ENCODE measurements at places on chromosomes 2 and 18.

- DNase-seq, result no peak
Observed at GRCh38 chr2:203989521-203989920, 53.0 kb downstream of the ICOS start.

DNA sequence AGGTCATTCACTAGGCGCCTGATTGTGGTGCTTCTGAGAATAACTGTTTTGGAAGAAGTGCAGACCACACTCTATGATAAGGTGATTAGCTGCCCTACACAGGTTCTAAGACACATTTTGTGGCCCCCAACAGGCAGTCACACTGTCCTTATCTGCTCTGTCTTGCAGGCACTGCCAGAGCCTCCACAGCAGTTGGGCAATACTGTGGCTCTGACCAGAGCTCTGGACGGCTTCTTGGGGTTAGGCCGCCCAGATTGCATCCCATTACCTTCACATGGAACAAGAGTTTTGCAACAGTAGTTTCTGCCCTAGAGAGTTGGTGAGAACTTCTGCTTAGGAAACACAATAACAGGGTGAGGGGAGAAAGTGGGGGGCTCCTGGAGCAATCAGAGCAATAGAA lies 22.7 kb downstream of the RUFY4 start:
- DNase-seq, result no peak

DNA sequence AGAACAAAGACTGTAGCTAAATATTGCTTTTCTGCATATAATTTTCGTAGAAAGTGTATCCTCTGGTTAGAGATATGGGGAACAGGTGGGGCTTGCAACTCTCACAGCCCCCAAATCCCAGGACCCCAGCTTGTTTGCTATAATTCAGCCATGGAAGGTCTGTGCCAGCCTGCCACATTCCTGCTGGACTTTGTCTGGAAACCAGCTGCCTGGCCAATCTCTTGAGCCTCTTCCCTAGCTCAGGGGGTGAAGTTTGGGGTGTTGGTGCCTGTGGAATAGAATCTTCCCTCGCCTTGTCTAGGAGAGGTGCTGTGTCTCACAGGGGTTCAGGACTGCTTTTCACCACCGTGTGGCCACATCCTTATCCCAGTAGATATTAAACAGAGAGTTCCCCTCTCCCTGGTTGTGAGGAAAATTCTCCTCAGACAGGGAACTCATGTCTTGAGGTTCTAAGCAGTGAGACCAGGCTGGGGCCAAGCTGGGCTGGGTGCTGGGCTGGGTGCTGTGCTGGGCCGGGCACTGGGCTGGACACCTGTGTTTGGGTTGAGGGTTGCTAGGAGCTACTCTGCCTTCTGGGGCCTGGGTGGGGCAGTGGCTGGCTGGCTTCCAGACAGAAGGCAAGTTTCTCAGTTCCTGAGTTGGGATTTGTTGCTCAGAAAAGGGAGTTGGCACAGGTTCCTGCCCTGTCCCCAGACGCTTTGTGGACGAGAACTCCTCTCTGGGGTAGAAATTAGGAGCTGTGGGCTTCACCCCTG lies 12.3 kb downstream of the TOGARAM2 start:
- DNase-seq, result no peak

DNA sequence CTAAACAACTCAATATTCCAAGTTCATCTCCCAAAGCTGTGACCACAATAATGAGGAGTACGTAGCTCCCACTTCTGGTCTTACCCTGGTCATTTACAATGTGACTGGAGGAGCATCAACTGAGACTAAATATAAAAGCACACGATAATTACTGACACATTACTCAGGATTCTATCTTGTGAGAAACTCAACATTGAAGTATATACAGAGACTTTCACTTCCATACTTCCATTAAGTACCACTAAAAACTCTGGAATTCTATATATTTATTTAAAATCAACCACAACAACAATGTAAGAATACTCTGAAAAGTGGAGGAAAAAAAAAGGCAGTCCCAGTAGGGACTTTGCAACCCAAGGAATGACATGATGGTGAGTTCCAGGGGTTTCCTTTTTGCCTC lies 61.4 kb downstream of the XDH start:
- DNase-seq, result no peak

DNA sequence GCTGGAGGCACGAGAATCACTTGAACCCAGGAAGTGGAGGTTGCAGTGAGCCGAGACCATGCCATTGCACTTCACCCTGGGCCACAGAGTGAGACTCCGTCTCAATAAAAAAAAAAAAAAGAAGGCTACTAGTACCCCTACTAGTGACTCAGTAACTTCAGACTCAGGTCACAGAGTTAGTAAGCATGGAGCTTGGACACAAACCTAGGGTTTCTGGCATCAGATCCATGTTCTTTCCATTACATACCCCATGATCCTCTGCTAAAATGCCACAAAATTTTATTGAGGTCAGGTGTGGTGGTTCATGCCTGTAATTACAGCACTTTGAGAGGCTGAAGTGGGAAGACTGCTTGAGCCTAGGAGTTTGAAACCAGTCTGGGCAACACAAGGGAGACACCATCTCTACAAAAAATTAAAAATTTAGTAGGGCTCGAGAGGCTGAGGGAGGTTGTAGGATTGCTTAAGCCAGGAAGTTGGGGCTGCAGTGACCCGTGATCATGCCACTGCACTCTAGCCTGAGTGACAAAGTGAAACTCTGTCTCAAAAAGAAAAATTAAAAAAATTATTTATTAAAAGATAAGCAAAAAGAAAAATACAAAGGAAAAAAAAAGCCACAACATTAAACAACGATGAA lies 45.1 kb downstream of the DHX57 start:
- no peak for DNase-seq

DNA sequence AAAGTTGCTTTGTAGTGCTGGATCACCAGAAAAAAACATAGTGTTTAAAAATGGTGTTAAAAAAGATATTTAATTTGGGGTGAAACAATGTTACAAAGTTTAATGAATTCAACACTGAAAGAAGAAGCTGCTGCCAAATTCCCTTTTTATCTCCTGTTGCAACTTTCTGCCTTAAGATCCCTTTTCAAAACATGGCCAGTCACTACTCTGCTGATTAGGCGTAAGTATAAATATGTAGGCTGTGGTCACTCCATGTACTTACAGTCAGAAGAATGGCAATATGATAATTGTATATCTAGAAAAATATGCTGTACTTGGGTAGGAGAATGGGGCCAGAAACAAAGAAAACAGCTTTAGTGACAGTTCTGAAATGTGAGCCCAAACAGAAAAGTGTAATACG lies 123.5 kb upstream of the ZBTB14 start:
- DNase-seq, result no peak

DNA sequence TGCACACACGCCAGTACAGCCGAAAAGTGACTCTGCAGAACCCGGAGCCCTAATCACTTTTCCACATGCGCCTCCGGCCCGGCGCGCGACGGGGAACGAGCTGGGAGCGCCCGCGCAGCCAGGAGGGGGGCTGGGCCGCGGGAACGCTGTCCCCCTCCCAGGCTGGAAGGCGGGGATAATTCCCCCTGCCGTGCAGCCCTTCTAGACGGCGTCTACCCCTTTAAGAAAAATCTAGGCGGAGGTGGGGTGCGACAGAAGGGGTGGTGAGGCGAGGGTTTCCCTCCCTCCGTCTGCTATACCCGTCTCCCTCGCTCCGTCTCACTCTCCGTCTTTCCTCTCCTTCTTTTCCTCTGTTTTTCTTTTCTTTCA lies 2.4 kb downstream of the CYP26B1 start:
- DNase-seq, result no peak

DNA sequence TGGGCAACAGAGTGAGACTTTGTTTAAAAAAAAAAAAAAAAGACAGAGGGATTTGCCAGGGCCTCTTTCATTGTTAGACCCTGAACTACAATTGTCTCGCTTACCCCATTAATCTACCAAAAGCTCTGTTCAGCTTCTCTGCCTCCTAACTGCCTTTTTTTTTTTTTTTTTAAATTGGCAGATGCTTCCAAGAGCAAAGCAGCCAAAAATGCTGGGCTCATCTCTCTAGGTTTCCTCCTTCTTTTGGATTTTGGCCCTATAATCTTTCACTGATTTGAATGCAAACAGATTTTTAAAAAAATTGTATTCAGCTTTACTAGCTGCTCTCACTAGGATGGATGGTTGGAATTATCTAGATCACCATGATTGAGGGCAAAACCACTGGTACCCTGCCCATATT lies 33.2 kb upstream of the RAPGEF4 start:
- DNase-seq, result no peak

DNA sequence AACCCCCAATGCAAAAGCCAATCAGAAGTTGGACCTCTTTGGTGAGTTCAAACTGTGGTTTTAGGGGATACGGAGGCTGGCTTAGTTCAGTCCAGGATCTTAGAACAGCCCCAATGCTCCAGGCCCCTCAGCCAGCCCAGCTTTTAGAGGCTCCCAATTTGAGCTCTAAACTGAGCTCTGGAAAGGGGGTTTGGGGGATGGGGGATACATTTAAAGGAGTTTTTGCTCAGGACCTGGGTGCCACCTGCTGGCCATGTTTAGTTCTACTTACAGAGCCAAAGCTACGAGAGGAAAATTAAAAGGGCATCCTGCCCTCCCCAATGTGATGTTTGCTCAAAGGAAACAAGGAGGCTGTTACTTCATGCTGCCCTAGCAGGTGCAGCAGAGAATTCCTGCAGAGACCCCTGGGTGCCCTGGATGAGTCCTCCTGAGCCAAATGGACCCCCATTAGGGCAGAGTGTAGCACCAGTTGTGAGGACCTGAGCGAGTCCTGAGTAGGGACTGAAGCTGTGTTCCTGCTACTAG lies 15.9 kb upstream of the TMEM214 start:
- DNase-seq, result no peak

GRCh38 chr2:132424526-132425121 lies 8.0 kb downstream of the GPR39 start:
- no peak for DNase-seq

GRCh38 chr2:71536226-71536671 lies 82.9 kb downstream of the DYSF start:
- no peak for DNase-seq

DNA sequence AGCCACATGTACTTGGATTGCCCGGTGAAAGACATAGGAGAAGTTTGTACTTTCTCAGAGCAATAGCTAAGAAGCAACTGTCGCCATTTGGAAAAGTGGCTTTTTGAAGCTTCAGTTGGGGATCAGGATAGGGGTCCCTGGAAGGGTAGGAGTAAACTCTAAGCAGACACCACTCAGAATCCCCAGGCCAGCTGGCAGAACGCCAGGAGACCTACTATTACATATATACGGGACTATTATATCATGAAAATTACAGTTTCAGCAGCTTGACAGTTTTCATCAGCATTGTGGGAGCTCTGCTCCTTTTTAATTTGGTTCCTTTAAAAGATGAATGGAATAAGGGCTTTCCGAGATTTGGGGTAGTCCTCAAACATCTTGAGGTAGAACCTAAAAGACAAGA lies 54.9 kb downstream of the SRD5A2 start:
- no peak for DNase-seq

DNA sequence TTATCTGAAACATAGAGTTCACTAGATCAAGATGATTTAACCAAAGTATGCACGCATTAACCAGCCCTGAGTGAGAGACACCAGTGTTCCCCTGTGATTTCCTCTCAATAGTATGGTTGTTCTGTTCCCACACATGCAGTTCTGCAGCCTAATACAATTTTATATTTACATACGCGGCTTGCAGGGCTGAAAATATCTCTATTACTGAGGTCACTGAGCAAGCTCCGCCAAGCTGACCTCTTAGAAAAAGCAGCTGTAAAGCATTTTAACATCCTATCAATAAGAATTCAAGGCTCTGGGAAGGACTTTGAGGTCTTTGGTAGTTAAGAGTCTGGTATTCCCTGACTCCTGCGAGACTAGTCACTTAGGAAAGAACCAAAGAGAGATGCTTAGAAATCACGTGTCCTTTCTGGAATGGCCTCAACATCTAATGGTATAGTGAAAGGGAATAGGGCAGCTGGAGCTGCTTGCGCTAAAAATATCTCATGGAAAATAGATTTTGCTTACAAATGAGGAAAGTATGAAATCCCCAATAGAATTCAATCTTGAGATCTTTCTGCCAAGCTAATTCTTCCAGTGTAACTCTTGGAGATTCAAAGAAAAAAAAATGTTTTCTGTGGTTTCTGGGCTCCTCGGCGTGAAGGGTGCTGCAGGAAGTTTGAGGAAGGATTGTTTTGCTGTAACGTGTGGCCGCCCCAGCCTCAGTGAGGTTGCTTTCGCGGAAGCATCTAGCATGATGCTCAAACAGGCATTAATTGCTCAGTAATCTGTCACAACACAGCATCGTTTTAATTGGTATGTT lies 59.2 kb downstream of the DOCK10 start:
- no peak for DNase-seq

DNA sequence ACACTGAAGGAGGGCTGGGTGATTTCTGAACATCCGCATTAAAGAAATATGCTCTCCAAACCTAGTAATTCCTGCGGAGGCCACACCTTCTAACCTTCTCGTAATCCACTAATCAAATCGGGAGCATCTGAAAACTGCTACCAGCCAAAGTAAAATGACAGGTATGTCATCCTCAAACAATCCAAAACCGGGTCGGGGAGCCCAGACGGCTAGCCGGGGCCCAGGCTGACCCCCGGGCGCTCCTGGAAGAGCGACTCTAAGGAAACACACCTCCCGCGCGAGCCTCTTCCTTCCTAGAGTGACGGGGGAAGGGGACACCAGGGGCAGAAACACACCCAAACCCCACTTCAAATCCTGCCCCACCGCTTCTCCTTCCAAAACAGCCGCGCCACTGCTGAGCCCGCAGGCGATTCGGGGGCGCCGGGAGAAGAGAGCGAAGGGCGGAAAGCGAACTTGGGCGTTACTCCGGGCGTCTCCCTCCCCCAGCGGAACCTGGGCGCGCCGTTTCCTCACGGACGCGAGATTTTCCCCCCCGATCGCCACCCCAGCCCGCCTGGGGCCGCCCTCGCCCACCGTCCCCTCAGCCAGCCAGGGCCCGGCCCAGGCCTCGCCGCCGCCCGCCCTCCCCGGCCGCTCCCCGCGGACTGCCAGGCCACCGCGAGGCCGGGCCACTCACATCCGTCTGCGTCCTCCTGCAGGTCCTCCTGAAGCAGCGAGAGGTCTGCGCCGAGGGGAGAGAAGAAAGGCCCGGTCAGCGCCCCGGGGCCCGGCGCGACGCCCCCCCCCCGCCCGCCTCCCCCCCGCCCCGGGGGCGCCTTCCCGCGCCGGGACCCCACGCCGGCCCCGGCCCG lies 584 bp downstream of the PPP4R1 start:
- no peak for DNase-seq

- no peak for DNase-seq
Observed at GRCh38 chr18:22847392-22847791, 85.7 kb upstream of the RBBP8 start.

GRCh38 chr2:232981767-232982360 lies 31.2 kb downstream of the NGEF start:
- DNase-seq, result no peak

DNA sequence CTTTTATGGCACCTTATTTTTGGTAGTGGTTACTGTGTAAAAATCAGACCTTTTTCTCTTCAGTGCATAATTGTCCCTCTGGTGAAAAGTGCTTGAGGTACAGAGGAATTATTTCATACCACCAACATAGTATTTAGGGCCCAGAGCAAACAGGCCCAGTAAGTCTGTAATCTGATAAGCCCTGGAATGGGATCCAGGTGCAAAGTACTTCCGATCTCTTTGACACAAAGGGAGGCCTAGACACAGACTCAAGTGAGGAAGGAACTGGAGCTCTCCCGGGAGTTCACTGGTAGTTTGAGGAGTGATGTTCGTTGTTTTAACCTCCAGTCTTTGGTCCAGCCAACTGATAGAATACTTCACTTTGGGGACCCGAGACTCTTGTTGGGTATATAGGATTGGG lies 57.4 kb downstream of the RAB31 start:
- DNase-seq, result no peak

Measured in effector memory CD4-positive, alpha-beta T cell (primary cell).